ENCODE measurements at places on chromosomes 5 and 9. TPM values are rescaled to one million over a fixed set of nuclear protein-coding genes. Genes with fewer than 3 reads are reported as not detected.

DNA sequence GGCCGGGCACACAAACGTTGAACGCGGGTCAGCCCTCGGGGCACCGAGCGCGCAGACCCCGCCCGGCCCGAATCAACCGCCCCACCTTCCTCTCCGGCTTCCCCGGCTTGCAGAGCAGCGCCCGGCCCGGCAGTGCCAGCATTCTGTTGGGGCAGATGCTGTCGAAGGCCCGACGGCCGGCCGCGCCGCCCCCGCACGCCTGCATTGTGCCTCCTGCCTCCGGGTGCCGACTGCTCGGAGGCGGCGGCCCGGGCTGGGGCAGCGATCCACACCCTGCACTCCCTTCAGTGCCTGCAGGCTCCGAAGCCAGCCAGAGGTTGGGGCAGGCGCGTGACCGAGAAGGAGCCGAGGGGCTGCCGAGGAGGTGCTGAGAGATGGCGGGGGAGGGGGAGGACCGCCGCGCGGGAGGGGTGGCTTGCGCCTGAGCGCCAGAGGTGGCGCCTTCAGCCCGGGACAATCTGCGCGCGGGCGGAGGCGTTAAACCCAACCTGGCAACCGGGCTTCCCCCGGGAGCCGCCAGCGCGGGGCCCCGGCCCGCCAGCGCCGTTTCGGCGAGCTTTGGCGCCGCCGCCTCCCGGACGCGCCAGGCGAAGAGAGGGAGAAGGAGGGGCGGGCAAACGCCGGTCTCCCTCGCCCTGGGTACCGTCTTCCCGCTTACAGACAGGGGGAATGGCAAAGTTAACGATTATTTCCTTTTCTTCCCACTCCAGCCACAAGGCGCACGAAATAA is at the start of gene MCIDAS:
Gene MCIDAS (minus strand): TSS at position 382 of the 730 bp plus-strand sequence. CDS start 177 bp downstream, at position 205.
- H3K27ac ChIP-seq: no peak within 1 kb of the TSS
- no peaks in the 10 kb centered on the region for H3K36me3 ChIP-seq
- peak within 1 kb of the TSS; percentile 34 for H3K4me3 ChIP-seq
- H3K4me1 ChIP-seq: peaks cover 17% of the 10 kb centered on the region
- no peaks in the 10 kb centered on the region for H3K27me3 ChIP-seq

DNA sequence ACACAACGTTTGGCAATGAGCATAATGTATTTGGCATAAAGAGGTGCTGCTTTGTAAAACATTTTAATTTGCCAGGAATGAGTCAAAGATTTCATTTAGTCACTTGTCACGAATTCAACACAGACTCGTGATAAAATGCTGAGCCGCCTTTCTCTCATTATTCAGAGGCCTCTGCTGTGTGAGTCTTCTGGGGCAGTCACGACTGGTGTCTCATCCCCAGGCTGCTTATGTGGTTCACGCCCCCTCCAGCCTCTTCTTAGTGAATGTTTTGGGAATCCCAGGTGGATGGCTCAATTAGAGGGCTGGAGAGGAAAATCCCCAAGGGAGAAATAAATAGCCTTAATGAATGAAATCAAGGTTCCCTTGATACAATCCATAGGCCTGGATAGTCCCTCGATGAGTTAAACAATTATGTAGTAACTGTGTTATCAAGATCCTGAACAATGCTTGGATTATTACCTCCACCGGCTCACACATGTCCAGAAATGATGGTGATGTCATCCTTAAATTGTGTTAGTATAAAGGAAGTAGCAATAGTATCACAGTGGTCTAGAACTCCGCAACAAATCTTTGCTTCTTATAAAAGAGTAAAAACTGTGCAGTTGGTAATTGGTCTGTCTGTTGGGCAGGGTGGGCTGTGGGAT is 192.1 kb upstream of the ADAMTS16 start:
- no peaks in the 10 kb centered on the region for H3K4me1 ChIP-seq
- no peak overlapping the region for H3K4me3 ChIP-seq
- no peak for DNase-seq

DNA sequence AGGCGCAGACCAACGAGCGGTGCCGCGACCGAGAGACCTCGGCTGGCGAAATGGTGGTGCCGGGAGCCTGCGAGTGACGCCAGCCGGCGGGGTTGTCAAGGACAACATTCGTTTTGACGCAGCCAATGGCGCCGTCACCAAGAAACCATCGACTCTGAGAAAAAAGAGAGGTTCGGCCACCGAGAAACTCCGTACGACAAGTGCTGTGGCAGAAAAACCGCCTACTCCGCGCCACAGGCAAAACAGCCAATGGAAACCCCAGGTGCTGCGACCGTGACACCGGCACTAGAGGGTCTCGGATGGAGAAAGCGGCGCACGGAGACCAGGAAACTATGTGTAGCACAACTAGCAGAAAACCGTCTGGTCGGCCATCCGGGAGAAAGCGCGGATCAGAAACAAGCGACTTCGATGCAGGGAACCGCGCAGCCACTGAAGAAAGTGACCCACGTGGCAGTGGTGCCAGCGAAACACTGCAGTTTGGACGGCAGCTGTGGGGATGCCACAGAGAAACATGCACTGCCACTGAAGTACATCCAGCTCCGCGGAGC is 88.8 kb downstream of the ANXA2R start:
- no peaks in the 10 kb centered on the region for H3K27me3 ChIP-seq
- peak overlapping the region; percentile 40 for H3K4me3 ChIP-seq
- DNase-seq: no peak
- H3K4me1 ChIP-seq: no peaks in the 10 kb centered on the region

DNA sequence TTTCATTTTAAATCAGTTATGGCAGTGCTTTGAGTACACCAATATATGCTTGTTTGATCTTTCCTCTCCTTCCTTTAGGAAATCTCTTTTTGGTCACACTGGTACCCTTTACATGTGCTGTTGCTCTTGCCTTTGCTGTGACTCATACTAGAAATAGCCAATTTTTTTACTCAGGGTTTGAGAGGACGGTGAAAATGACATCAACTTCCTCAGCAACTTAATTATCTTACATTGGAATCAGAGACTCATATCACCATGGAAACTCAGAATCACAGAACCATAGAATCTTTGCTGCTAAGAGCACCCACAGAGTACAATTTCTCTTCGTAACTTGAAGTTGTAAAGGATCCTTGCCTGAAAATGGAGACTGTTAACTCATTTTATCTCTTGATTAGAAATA is 13.8 kb upstream of the ZNF300 start:
- no peaks in the 10 kb centered on the region for H3K36me3 ChIP-seq
- H3K27ac ChIP-seq: no peak overlapping the region
- no peak overlapping the region for H3K4me3 ChIP-seq
- no peaks in the 10 kb centered on the region for H3K4me1 ChIP-seq
- H3K27me3 ChIP-seq: no peaks in the 10 kb centered on the region

DNA sequence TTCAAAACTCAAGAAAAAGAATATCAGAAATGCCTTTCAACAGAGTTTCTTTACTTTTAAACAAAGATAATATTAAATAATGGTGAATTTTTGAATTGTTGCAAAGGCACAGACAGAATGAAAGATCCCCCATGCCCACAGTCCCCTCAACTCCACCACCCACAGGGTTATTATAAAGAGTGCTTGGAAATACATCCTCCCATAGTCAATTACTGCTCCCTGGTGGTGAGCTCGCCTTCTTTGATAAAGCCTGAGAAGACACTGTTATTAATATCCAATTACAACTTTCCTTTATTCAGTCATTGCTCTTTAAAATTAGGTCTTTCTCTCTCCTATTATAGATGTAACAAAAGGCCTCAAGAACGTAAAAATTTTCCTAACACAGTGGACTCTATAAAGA is 490.2 kb upstream of the RORB start:
- H3K4me1 ChIP-seq: no peaks in the 10 kb centered on the region
- no peak overlapping the region for H3K27ac ChIP-seq
- H3K27me3 ChIP-seq: no peaks in the 10 kb centered on the region
- H3K36me3 ChIP-seq: no peaks in the 10 kb centered on the region

- no peaks in the 10 kb centered on the region for H3K36me3 ChIP-seq
- no peaks in the 10 kb centered on the region for H3K4me1 ChIP-seq
- H3K27ac ChIP-seq: no peak overlapping the region
- no peak overlapping the region for H3K4me3 ChIP-seq
- no peaks in the 10 kb centered on the region for H3K27me3 ChIP-seq
- no peak for DNase-seq
Observed at GRCh38 chr5:17989567-17990563, 355.6 kb downstream of the TAF11L14 start.

DNA sequence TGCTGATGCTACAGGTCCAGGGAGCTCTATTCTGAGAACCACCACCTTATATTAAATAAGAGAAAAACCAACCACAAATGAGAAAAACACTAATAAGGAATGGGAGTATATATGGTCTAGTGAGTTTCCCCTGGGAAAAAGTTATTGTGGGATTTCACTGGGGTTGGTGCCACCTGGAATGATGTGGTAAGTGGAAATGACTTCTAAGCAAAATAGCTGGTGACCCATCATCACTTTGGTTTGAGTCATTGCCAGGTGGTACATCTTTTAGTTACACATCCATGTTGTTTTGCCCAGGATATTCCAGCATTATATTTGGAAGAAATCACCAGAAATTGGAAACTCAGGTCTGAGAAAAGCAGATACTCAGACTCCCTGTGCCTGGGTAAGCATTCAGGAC is 437.3 kb downstream of the DTWD2 start:
- H3K27ac ChIP-seq: no peak overlapping the region
- no peaks in the 10 kb centered on the region for H3K27me3 ChIP-seq
- H3K4me1 ChIP-seq: no peaks in the 10 kb centered on the region
- DNase-seq: no peak
- H3K4me3 ChIP-seq: no peak overlapping the region
- no peaks in the 10 kb centered on the region for H3K36me3 ChIP-seq

The FOXD4 gene
- total RNA-seq: 1.2 TPM

DNA sequence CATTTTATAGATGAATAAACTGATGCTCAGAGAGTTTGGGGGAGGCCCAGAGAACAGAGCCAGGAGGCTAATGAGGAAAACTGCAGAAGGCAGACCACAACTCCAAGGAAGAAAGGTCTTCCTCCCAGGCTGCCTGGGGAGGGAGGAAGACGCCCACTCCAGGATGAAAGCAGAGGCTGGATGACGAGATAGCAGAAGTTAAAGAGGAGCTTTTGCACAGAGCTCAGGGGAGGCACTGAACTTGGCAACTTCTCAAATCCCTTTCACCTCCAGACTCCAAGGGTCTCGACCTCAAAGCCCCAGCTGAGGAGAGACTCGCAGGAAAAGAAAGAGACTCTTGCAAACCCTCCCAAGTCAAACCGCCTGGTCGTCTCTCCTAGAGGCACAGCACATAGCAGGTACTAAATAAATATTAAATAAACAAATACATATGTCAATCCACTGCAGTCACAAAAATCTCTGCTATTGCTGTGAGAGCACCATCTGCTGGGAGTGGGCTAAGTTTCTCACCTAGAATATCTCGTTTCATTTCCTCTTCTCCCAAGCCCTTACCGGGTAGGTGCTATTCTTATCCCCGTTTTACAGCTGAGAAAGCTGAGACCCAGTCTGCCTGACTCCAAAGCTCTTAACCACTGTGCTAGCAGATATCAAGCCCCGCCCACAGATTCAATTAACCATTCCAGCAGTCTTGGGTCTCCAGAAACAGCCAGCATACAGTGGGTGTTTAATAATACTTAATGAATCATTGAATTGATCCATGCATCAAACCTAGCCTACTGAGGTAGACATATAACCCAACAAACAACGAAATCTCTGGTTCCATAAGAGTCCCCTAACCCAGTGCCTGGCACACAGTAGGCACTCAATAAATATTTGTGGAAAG is 97.8 kb upstream of the HAND1 start:
- no peak for DNase-seq
- H3K4me3 ChIP-seq: no peak overlapping the region
- no peaks in the 10 kb centered on the region for H3K27me3 ChIP-seq
- H3K36me3 ChIP-seq: no peaks in the 10 kb centered on the region

- DNase-seq: no peak
- H3K4me3 ChIP-seq: no peak overlapping the region
- H3K27ac ChIP-seq: no peak overlapping the region
- H3K27me3 ChIP-seq: no peaks in the 10 kb centered on the region
- no peaks in the 10 kb centered on the region for H3K36me3 ChIP-seq
Observed at GRCh38 chr5:135973323-135974020, 18.7 kb upstream of the LECT2 start.

The GAPT gene
- 0.62 TPM for total RNA-seq

- H3K27me3 ChIP-seq: no peaks in the 10 kb centered on the region
- H3K27ac ChIP-seq: no peak overlapping the region
- H3K4me3 ChIP-seq: no peak overlapping the region
- H3K36me3 ChIP-seq: no peaks in the 10 kb centered on the region
- H3K4me1 ChIP-seq: peaks cover 36% of the 10 kb centered on the region
- no peak for DNase-seq
Observed at GRCh38 chr5:132425009-132425937, 55.8 kb downstream of the SLC22A5 start.

GRCh38 chr9:69121155-69122081 is 52.7 kb upstream of the TJP2 start:
- H3K36me3 ChIP-seq: no peaks in the 10 kb centered on the region
- peak; percentile 58 for DNase-seq
- H3K4me3 ChIP-seq: peak overlapping the region; percentile 75
- H3K4me1 ChIP-seq: peaks cover 15% of the 10 kb centered on the region

DNA sequence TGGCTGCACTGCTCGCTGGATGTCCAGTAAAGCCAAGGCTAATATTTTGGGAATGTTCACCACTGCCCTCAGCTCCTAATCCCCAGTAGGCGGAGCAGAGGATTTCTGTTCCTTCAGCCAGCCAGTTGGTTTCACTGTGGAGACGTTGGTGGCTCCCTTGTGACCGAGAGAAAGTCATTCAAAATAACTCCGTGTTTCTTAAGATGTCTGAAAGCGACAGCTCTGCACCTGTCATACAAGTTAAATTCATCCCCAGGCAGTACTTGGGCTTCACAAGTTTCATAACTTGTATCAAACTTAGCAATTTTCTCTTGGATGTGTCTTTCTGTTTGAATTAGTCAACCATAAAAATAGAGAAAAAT is 382 bp upstream of the CDKN2B start:
- H3K36me3 ChIP-seq: no peaks in the 10 kb centered on the region
- H3K27me3 ChIP-seq: no peaks in the 10 kb centered on the region
- no peak for DNase-seq
- no peak overlapping the region for H3K27ac ChIP-seq

DNA sequence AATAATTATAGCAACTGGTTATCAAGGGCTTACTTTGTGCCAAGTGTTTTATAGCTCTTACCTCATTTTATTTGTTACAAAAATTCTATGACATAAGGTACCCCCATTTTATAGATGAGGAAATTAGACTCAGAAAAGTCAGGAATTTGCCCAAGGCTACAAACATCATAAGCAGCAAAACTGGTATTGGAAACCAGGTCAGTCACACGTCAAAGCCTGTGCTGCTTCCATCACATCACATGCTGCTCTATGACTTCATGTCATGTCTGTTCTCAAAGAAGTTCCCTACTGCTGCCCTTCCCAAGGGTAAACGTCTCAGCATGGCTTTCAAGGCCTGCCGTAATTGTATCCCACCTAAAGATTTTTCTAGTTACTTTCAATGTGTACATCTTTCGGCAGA is 6.9 kb upstream of the KIF2A start:
- no peaks in the 10 kb centered on the region for H3K4me1 ChIP-seq
- no peak overlapping the region for H3K4me3 ChIP-seq
- H3K27me3 ChIP-seq: no peaks in the 10 kb centered on the region

The AK8 gene
- total RNA-seq: 15.1 TPM

GRCh38 chr5:149561848-149562247 is 10.6 kb upstream of the CSNK1A1 start:
- H3K27ac ChIP-seq: peak overlapping the region; percentile 26
- DNase-seq: no peak
- H3K27me3 ChIP-seq: no peaks in the 10 kb centered on the region
- no peaks in the 10 kb centered on the region for H3K36me3 ChIP-seq

Measured in testis (tissue), 5 donors.